ENCODE measurements at places on chromosomes 2 and 18.

DNA sequence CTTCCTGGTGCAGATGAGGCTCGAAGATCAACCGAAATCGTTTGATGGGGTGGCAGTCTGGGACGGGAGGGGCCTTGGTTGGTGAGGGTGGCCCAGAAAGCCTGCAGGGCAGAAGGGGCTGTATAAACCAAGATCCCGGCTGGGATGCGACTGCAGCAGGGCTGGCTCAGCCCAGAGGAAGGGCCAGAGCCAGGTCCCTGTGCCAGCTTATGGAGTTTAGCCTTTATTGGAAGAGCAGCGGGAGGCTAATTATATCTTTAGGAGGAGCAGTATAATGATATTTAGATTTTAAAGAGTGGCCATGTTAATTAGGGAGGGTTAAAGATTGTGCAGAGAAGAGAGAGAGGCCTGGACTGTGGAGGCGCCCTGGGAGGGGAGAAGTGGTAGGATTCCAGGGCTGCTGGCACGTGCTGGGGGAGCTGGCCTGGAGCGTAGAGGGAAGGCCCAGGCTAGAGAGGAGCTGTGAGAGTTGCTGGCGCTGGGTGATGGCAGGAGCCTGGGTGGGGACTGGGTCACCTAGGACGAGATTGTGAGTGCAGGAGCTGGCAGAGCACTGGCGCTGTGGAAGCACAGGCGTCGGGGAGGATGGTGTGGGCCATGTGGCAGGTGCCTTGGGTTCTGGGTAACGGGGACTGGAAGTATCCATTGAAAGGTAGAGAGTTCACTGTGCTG is 25.1 kb downstream of the TRAF3IP1 start:
- DNase-seq = no peak

DNA sequence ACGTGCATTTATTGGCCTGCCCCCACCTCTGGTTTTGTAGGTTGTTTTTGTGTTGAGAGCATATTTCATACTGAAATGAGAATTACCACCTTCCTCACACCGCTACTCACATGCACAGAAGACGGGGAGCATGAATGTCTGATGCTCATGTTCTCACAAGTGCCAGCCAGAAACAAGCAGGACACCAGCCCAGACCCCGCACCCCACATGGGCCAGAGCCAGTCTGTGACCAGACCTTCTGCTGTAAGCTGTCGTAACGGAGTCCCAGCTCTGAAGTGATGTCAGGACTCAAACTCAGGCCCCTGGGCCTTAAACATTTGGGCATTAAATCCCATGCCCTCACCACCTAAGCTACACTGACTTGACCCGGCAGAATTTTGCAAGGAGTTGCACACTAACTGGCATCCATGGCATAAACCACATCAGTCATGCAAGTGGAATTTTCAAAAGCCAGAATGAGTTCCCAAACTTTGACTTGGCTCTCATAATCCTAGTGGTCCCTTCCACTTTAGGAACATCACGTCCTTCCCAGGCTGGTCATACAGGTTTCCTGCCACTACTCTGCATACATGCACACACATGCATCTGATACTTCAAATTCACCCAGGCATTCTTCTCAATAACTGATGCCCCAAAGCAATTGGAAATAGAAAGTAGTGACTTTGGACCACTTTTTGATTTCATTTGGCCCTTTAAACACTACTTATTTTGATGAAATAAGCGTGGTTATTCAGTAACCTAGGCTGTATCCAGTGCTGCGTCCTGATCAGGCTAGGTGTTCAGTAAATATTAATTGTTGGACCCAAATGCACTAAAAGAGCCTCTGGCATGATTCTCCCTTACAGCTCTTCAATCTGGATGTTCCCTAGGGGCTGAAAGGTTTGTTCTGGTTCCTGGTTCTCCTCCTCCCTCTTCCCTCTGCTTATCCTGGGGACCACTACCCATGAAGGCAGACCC is 223.1 kb upstream of the ID2 start:
- DNase-seq = no peak

DNA sequence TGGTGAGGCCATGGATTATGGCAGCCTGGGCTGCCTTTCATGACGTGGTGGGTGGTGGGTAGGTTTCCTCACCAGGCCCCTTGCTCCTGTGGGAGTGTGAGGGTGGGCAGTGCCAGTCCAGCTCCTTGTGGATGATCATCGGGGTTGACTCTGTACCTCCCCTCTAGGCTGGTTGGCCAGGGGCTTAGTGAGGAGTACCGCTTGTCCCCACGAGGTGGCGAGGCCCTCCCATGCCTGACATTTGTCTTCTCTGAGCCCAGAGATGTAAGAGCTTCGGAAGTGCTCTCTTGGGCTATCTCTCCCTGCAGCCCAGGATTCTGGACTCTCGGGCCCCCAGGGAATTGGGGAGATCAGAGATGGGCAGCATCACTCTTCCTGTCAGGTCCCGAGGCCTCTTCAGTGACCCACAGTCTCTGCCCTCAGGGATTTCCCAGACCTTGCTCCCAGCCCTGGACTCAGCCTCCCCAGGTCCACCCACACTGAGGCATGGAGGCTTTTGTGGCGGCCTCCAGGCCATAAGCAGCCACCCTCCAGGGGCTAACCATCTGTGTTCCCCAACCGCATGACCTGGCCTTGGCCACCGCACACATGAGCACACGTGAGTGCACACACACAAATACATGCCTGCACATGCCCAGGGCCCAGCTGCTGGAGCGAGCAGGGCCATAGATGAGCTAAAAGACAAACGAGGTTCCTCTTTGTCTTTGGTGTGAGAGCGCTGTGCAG is 6.5 kb downstream of the SPR start:
- peak; percentile 64 for DNase-seq

DNA sequence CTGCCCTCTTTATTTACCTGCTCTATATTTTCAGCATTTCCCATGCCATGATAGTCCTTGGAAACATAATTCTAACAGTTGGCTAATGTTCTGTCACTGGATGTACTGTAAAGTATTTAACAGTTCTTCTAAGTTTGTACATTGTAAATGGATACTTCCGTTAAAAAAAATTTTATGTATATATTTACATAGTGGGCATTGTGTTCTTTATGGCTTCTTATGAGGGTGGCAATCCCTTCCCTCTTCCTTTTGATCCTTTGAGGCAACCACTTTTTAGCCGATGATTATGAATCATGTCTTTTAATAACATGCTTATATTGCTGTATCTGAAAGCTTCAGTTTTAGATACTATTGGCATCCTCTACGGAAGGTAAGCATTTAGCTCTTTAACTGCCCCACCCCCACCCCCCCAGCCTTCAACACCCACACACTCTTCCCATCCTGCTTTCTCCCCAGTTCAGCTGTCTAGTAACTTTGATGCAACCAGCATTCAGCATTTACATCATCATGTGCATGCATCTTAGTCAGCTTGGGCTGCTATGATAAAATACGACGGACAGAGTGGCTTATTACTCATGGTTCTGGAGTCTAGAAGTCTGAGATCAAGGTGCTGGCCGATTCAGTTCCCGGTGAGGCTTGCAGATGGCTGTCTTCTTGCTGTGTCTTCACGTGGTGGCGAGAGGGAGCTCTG is 21.0 kb upstream of the EDAR start:
- no peak for DNase-seq

DNA sequence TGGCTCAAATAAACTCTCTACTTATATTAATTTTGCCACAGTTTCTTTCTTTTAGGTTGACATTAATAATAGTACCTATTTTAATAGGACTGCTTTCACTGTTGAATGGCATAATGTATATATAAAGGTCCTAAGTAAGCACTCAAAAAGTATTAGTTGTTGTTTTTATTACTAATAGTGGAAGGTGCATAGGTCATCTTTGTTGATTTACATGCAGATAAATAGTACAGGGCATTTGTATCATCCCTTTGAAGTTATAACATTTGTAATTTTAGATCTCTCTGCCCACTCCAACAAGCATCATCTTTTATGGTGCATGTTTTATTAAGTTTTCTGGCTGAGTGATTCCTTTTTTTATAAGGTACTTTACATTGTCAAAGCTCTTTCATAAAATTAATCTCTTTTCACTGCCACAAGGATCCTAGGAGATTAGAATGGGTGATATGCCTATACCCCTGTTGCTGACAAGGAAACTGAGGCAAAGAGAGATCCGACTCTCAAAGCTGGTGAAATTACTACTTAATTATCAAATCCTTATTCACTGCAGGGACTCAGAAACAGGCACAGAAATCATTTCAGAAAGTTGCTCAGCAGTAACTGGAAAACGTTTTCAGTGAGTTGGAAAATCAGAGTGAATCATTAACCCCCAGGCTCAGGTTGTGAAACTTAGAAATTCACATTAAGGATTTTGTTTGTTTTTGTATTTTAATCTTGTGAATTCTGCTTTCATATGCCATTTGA is 299.6 kb downstream of the AGPS start:
- no peak for DNase-seq

DNA sequence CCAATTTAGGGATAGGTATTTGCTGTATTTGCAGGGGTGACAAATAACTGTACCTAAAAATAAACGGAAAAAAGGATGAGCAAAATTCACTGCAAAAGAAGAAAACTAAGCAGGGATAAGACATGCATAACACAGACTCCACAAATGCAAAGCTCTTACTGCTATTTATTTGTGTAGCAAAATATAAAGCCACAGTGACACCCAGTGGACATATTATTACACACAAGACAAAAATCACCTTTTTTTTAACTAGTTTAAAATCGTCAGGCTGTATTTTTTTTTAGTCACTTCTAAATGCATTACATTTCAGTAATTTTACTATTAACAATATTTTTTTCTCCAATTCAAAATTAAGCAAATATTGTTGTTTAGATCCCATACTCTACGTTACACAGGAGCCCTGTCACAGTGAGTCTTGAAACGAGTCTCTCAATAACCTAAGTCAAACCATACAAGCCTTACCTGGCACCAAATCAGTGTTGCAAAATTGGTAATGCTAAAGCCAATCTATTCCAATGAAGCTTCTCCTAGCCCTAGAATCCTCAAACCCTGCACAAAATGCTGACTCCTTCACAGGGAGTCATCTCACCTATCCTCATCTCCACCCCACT is 23.7 kb downstream of the METTL4 start:
- DNase-seq = peak; percentile 47

DNA sequence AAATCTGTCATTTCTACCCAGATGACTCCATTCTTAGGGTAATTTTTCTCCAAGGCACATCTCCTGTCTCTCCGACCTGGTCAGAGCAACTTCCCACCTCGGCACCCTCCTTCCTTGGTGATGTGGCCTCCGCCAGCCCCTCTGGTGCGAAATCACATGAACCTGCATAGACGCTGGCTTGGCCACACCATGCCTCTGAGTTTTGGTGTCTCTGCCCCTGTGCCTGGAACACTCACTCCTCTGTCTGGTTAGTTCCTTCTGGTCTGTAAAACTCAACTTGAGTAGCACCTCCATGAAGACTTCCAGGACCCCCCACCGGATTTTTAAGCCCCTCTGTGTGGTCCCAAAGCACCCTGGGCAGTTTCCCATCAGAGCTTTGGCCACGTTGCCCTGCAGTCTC is 83.2 kb upstream of the OTOS start:
- DNase-seq = no peak

- no peak for DNase-seq
Measured at GRCh38 chr2:152420363-152420762, 85.4 kb downstream of the FMNL2 start.

DNA sequence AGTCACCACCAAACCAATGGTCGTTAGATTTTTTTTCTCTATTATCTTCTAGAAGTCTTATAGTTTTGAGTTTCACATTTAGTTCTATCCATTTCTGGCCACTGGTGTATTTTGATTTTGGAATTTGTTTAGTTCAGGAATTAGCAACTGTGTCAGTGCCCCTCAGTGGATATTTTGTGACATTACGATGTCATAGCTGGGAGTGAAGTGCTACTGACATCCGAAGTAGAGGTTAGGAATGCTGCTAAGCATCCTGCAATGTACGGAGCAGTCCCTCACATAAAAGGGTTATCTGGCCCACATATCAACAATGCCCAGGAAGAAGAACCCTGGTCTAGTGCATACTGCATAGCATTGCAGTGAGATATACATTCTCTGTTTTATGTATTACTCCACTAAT is 157.4 kb upstream of the RGPD4 start:
- DNase-seq = no peak

DNA sequence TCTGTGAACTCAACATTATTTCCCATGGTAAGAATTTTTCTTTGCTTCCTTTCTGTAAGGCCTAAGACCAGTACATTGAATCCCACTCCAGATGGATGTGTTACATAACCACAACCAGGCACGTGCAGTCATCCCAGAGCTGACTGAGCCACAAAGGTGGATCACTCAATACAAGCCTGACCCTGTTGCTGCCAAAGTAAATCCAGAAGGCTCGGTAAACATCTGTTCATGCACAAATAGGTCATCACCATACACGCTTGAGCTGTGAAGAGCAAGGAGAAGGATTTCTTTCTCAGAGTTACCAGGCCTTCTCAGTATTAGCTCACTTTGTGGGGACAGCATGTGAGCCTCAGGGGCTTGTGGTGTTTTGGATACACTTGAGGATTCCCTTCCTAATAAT is 791.4 kb upstream of the FANCL start:
- no peak for DNase-seq

DNA sequence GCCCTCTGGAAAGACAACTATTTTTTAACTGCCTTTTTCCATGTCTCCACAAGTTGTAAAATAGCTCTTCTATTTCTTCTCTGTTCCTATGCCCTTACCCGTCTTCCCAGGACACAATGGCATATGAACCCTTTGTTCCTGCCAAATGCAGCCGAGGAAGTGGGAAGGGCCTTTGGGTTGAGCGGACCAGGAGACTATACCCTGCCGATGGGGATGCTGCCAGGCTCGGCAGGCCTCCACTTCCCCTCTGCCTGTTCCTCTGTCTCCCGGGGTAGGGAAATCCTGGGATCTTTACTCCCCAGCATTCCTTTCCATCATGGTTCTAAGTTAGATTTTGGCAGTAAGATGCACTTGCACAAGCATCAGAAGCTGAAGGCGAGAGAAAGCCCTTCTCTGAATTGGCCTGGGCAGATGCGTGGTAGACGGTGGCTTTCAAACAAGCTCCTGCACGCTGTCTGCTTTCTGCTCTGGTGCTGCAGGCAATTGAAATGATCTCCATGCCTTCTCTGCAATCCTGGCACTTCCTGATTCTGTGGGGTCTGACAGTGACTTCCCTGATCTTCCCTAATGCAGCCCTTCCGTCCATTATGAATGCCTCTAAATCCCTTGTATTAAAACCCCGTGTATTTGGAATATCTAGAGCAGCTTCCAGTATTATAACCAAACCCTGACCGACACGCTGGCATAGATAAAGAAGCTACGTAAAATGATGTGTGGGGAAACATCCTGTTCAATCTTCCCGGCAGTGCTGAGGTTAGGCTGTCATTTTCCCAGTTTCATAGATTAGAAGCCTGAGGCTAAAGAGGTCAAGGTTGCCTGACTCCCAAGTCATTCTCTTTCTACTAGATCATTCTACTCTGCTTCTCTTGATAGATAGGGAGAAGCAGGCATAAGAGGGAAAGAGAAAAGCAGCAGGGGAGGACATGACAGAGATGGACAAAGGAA is 69.8 kb downstream of the MCFD2 start:
- no peak for DNase-seq

GRCh38 chr2:168300460-168300859 is 53.1 kb upstream of the STK39 start:
- no peak for DNase-seq

DNA sequence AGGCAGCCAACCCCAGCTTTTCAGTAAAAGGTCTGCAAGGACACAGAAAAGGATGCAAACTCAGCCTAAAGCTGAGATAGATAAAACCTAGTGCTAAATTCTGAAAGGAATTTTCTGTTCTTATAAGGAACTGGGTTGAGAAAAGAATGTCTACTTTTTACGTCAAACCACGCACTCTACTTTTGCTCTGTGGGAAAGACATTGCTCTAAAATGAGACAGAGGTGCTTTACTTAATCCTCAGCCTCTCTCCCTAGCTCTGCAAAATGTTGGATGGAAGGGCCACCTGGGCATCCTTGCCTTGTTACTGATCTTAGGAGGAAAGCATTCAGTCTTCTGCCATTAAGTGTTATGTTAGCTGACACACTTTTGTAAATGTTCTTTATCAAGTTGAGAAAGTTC is 72.1 kb upstream of the LINC00305 start:
- no peak for DNase-seq
